Skin of body (tissue), 3 donors: ENCODE measurements at places on chromosomes 13 and 19. TPM values are rescaled to one million over a fixed set of nuclear protein-coding genes. Genes with fewer than 3 reads are reported as not detected.
A peak's percentile ranks its signal among the peaks of the same experiment; 100 is the strongest.

DNA sequence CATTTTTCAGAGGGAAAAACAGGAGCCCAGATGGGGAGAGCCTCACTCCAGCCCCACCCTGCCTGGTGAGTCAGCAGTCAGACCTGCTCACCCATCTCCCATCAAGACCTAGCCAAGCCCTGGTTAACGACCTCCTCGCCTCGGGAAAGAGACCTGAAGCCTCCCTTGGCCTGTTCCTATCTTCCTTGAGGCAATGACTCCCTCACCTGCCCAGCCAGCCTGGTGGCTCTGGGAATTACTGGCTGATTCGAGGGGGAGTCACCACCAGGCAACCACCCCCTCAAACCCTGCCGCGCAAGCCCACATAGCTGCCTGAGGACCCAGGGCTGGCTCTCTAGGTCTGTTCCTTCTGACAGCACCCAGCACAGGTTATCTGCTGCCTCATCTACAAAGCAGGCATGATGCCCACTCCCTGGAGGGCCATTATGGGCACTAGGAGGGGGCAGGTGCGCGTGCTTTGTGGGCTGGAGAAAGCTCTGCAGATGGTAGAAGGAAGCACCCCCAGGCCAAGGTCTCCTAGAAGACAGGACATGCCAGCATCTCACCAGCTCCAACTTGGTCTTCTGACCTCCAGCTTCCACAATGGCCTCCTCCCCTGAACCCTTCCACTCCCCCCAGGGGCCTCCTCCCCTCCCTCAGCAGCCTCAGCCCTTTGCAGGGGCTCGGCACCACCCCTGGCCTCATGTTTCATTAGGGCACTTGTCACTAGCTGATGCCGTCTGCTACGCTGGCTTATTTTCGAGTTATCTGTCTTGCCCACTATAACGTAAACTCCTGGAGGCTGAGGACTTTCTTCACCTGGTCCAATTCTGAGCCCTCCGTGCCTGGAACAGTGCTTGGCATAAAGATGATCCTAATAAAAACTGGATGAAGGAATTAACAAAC lies 10.4 kb downstream of the DEDD2 start:
- no peak for DNase-seq

DNA sequence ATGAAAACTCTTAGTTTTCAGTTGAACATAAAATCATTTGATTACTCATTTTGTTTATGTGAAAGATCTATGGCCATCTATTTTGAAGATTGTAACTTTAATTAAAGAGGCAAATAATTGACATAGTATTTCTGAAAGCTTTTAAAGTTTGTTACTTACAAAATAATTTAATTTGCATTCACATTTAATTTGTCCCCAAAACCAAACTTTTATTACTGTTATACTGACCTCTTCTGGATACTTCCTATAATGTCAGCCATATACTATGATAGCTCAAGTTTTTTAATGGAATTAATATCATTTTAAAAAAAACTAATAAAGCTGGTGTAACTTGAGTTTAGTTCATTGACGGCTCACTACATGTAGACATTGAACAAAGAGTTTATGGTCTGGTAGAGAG lies 4.9 kb upstream of the SGCG start:
- no peak for DNase-seq

- DNase-seq = no peak
Observed at GRCh38 chr13:106752584-106753170, 184.7 kb upstream of the ARGLU1 start.

DNA sequence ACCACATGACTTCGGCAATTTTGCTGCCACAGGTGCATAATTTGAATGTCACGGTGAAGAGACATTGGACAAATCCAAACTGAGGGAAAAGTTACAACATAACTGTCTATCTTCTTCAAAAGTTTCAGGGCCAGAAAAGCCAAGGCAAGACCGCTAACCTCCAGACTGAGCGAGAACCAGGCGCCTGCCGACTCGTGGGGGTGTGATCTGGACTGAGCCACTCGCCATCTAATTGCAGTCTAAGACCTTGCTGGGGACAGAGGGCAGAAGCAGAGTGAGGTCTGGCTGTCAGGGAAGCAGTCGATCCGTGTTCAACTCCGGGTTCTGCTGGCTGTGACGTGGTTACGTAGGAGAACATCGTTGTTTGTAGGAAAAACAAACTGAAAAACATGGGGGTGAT lies 88.6 kb downstream of the SPACA7 start:
- no peak for DNase-seq

DNA sequence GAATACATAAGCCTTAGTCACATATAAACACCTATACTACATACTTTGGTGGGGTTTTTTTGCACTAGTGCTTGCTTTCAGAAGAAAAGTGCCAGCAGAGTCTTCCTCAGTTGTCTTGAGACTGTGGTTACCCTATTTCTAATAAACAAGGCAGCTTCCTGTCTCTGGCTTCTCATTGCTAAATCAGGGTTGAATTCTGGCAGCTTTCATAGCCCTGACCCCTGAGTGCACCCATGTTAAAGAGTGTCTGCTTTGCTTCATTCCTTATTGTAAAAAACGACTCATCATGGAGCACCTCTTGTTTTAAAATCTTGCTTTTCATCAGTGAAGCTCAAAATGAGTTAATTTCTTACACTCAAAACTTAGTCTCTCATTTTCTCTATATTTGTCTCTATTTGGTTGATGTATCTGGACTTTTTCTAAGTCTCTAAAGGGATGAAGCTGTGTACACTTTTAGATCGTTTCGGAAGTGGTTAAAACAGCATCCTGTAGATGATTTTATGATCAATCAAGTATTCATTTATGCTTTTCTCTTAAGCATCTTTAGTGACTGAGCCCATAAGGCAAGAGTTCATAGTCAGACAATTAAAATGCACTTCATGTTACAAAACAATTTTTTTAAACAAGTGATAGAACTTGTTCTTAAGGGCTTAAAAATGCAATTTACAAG lies 72.1 kb downstream of the KLF12 start:
- DNase-seq = no peak

GATAD2A gene
- 24.3 TPM for total RNA-seq

DNA sequence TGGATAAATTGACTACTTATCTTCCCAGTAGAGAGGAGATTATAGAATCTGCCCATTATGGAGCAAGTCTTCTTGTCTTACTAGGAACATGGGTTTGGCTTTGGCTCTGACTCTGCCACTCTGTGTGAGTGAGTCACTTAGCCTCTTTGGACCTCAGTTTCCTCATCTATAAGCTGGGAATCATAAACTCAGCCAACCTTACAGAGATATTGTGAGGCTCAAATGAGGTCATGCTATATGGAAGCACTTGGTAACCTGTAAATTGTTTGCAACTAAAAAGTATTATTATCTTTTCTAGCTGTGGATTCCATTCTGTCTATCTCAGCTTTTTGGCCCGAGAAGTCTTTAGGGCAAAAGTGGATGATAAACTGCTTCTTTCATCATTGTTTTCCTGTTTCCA lies 186.8 kb upstream of the TSC22D1 start:
- DNase-seq = no peak

CD22 gene
- 0.99 TPM for total RNA-seq

GRCh38 chr19:18379803-18380747 lies 5.9 kb upstream of the GDF15 start:
- DNase-seq = peak; percentile 27

DNA sequence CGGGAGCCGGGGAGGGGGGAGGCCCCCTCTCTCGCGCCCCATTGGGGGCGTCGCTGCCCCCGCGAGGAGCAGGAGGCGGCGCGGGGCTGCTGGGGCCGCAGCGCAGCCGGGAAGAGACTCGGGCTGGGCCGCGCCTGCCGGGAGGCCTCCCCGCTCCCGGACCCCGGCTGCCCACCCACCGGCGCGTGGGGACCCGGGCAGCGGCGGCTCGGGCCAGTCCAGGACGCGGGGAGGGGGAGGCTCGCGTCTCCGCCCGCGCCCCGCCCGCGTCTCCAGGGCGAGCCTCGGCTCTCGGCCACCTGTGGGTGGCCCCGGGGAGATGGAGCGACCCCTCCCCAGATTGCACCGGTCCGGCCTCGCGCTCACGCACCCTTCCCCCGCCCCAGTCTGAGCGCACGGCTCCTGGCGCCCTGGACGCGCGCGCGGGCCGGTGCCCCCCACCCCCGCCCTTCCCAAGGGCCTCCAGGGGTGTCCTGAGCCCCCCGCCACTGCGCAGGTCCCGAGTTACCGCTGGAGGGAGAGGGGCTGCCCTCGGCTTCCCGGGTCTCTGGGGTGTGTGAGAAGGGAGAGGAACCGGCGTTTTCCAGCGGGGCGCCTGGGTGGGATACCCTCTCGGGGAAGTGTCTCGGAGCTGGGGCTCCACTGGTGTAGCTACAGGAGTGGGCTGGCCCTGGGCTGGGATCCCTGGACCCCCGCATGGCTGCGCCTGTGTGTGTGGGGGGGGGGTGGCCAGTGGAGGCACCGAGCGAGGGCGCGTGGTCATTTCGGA lies 645 bp downstream of the PALM start:
- DNase-seq = no peak

DNA sequence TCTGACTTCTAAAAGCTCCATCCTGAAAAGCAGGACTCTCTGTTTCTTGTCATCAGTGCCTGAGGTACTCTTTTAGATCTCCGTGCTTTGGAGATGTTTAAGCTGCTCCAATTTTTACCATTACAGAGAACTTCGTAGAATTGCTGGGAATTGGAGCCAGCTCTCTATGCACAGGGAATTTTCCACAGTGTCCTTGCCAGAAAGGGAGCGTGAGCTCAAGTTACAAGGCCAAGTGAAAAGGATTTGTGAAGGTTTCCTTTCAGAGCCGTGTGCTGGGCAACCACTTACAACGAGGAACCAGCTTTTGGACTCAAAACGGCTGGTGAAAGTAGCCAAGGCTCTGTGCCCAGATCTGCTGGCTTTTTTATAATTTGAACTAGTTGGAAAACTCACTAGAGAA lies 82.6 kb downstream of the NUFIP1 start:
- DNase-seq = peak; percentile 88

DPY19L3 gene
- total RNA-seq = 29.9 TPM

SLC15A1 gene
- 26.9 TPM for total RNA-seq

DNA sequence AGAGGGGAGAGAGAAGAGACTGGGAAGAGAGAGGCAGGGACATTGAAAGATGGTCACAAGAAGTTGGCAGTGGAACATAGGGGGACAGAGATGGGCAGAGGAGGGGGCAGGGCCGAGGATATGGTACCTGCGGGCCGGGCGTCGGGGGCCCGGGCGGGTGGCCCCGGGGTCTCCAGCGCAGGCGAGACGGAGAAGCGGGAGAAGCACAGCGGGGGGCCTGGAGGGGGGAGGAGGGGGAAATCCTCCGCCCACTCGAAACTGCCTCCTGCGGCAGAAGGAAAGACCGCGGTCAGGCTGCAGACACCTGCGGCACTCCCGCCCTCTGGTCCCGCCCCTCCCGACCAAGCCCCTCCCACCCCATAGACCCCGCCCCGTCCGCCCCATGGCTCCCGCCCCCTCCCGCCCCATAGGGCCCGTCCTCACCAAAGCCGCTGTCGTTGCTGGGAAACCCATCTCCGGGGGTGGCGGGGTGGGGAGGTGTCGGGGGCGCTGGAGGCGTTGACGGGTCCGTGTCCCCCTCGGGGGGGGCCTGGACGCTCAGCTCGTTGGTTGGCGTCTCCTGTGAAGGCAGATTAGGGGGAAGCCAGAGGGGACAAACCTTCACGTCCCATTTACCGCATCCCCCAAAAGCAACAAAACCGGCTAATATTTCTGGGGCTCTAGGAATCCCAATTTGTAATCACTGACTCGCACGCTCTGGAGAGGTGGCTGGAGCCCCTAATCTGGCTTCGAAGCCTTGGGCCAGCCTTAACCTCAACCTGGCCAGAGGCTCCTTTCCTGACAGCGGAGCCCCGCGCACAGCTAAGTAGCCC lies 20.4 kb downstream of the LMTK3 start:
- DNase-seq = no peak

DNA sequence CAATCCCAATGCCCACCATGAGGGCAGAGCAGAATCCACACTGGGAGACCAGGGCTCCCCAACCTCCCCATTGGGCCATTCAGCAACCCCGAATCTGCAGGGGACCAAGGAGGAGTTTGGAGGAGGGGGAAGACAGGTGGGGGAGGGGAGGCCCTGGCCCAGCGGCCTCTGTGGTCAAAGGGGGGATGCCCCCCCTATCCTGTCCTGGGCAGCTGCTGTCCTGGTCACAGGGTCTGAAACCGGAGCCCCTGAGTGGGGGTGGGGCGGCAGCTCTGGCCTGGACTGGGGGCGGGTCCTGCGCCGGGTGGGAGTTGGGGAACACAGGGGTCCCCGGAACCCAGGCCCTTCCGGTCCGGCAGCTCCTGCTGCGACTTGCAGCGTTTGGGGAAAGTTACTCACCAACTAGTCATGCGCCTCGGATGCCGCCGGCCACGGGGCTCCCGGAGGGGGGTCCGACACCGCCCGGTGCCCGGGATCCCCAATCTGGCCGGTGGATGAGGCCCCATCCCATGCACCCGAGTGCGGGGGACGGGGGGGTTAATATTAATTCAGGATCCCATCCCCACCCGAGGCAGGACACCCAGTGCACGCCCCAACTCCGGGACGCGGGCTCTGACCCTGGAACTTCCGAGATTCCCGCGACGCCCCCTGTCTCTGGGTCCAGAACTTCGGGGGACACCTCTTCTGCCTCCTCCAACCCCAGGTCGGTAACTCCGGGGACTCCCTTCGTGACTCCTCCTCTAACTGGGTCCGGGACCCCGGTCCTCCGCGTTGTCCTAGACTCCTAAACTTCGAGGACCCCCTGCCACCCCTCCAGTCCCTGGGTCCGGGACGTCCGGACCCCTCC lies 872 bp downstream of the HOMER3 start:
- DNase-seq = no peak
